ENCODE measurements at places on chromosomes 12 and 14.

DNA sequence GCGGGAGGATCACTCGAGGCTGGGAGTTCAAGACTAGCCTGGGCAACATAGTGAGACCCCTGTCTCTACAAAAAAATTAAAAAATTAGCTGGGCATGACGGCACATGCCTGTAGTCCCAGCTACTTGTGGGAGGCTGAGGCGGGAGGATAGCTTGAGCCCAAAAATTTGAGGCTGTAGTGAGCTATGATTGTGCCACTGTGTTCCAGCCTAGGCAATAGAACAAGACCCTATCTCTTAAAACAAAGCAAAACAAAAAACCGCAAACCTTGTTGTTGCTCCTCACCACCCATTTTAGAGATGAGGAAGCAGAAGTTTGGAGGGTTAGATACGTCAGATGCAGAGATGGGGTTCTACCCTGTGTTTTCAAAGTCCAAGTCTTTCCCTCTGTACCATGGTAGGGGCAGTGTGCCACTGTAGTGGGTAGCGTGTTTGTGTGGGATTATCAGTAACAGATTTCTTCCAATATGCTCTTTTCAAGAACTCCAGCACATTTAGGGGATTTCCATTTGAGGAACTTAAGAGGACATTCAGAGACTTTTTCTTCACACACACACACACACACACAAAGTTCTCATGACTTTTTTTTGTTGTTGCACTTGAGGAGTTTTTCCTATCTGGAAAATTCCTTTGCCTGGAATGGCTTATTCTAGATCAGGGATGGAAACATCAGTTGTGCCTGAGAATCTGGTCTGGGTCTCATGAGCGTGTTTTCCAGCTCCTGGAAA lies 186.5 kb downstream of the CHST11 start:
- no peak for DNase-seq

DNA sequence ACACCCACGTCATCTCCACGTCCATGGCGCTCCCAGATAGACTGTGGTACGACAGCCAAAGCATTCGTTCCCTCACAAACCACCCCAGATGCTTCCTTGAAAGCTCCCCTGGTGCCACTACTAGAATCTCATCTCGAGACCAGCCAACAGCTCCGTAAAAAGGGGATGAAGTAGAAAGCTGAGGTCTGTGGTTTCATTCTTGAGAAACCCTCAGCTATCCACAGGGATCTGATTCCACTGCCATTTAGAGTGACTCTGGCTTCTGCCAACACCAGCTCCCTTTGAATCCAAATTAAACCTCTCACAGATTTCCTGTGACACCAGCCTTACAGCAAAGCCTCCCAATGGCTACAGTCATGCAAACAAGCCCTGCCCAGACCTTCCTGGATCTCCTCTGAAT lies 18.5 kb upstream of the FOXN3 start:
- DNase-seq, result no peak

DNA sequence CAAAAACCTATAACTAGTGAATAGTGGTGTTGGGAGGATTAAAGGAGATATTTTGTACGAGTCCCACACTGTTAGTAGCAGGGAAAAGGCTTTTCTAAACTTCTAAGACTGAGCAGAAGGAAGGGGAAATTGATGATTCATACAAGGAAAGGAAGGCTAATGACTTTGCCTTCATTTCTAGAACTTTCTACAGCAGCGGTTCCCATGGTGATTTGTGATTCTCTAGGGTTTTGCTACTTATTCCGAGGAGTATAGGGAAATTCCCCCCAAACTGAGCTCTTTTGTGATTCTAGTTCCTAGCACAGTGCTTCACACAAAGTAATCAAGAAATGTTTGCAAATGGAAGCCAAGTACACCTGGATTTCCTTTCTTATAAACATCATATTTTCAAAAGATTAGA lies 23.8 kb upstream of the PWP1 start:
- DNase-seq, result no peak

DNA sequence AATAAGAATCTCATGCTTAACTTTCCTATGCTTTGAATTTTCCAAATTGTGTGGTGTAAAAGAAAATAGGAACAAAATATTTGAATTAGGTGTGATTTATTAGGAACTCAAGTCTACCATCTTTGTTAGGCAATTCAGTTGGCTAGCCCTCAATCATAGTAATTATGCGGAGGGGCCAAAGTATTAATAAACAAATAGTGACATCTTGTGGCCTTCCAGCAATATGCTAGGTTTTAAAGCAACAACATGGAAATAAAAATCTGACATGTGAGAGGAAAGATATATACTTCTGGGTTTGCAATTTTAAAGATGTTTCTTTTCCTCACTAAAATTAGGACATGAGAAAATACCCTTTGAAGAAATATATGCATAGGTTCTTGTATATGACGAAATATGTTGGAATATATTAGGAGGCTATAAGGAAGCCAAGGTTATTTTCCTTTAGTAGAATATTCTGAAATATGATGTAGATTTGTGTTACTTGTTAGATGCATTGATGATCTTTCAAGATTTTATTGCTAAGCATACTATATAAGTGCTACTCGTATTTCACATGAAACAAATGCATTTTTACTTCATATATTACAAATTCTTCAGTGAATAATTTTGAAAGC lies 200.4 kb downstream of the PTPRO start:
- no peak for DNase-seq

- no peak for DNase-seq
Observed at GRCh38 chr12:71665090-71665463, 976 bp downstream of the THAP2 start.

GRCh38 chr12:17357396-17357795 lies 732.6 kb downstream of the RERGL start:
- no peak for DNase-seq

DNA sequence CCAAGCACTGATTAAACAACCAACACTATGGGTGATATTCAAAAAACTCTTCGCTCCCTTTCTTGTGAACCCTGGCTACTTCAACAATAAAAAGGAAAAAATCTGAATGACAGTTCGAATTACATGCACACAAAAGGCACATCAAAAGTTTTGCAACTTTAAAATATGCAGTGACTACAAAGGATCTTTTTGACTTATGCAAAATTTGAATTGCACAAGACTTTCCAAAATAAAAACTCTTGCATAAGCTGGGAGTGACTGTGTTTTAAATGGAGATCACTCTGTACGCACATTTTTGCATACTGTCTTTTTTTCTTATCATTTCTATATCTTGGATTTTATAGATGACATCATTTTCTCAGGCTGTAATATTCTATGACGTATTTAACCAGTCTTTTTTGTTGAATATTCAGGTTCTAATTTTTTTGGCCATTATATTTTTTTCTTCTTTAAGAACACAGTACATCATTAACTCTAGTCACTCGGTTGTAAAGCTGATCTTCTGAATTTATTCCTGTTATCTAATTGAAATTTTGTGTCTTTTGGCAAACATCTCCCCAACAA lies 667.6 kb upstream of the TBX3 start:
- no peak for DNase-seq

- no peak for DNase-seq
Observed at GRCh38 chr14:101167428-101167827, 263.9 kb upstream of the RTL1 start.

- DNase-seq, result no peak
Observed at GRCh38 chr14:105847400-105847799, 321.0 kb downstream of the TMEM121 start.

DNA sequence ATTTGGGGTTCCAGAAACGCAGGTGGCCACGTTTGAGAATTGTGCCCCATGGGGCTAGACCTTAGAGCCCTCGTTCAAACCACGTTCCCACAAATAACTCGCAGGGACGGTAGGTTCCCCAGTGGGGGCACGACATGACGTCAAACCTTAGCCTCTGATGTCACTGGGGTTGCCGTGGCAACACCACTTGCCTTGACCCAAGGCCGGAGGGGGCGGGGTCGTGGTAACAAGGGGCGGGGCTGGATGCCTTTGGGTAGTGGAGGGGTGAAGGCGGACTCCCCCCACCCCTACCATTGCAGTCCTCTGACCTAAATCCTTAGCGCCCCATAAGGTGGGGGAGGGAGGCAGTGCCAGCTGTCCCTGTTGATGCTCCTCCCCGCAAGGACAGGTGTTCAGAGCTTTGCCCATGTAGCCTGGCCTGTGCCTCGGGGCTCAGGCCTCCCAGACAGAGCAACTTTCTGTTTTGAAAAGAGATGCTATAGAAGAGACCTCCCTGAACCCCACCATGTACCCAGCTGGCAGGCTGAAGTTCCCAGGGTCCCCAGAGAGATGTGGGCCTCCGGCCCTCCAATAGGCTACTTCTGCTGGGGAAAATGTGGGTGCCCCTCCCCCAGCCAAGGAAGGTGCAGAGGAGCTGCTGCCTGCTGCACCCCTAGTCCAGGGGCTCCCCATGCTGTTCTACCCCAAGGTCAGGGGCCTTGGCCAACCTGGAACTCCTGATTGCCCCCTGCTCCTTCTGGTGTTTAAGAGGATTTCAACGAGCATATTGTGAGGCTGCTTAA lies 1.9 kb downstream of the FAM222A start:
- no peak for DNase-seq

DNA sequence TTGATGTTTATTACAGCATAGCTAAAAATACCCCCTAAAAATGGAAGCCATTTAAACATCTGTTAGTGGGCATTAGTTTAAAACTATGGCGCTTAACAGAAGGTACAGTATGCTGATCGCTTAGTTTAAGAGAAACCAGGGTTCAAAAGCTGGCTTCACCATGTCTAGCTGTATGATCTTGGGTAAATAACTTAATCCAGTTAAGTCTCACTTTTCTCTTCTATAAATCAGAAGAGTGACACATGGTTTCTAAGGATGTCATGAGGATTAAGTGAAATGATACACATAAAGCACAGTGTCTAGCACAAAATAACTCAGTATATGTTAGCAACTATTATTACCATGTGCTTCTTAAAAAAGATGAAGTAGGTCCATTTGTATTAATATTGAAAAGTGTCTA lies 38.7 kb downstream of the STK38L start:
- no peak for DNase-seq

GRCh38 chr14:105013150-105013785 lies 7.6 kb downstream of the CDCA4 start:
- no peak for DNase-seq

- DNase-seq, result no peak
Observed at GRCh38 chr14:63573581-63573980, 30.4 kb upstream of the PPP2R5E start.

- DNase-seq, result no peak
Observed at GRCh38 chr12:105725054-105725453, 394.6 kb downstream of the C12orf75 start.

- no peak for DNase-seq
Observed at GRCh38 chr14:53106768-53107167, 46.4 kb downstream of the DDHD1 start.

- no peak for DNase-seq
Observed at GRCh38 chr12:27468241-27468640, 21.7 kb downstream of the SMCO2 start.

- DNase-seq, result no peak
Observed at GRCh38 chr12:57215065-57215464, 1.5 kb upstream of the NXPH4 start.

- no peak for DNase-seq
Observed at GRCh38 chr12:52087961-52088820, 8.7 kb downstream of the SMIM41 start.

DNA sequence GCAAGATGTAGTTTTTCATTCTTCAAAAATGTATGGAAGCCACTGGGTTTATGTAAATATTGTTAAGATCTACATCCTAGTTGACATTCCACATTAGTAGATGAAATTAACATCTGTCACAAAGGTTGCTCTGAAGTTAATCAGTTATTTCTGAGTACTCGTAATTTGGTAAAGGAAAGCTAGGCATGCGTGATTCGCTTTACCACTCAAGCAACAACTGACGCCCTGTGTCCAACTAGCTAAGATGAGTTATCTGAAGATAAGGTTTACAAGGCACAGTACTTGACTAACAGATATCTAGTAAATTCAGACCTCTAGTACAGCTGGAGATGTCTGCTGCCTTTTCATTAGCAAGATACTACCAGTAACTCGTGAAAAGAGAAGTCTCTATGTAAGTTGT lies 14.1 kb downstream of the PRKD1 start:
- DNase-seq, result no peak

- no peak for DNase-seq
Observed at GRCh38 chr14:72917094-72917802, 9.0 kb upstream of the DCAF4 start.

- DNase-seq, result no peak
Observed at GRCh38 chr14:57871459-57872080, 5.7 kb upstream of the SLC35F4 start.

- no peak for DNase-seq
Observed at GRCh38 chr14:30874999-30875787, 834 bp downstream of the COCH start.

DNA sequence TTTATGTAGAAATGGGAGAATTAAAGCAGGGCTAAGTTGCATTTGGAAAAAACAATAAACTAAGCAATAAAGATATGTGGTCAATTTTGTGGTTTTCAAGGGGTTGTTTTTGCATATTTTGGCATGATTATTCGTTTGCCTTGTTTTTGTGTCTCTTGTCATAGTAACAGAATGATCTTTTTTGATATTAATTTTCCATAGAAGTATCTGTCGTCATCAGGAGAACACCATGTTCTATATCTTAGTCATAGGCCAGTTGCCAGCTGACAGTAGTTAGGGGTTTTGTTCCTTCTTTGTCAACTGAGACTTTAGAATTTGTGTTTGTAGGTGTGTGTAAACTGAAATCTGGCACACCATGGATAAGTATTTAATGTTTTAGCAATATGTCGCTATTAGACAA lies 1354.8 kb downstream of the LRFN5 start:
- no peak for DNase-seq

DNA sequence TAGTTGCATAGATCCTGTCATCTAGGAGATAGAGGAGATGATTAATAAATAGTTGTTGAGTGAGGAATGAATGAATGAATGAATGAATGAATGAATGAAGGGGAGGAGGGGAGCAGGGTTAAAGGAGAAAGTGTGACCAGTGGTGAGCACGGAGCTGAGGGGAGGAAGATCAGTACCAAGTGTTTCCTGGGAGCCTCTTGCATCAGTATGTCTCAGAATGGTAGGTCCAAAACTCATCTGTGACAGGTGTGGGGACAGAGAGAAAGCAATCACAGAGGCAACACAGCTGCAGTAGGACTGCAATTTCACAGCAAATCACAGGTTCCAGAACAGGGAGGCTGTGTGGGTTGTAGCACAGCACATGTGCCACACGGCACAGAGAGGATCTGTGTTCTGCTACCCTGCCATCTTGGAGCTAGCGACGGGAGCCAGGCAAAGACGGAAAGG lies 14.5 kb upstream of the TNFRSF1A start:
- DNase-seq, result no peak

GRCh38 chr14:102633906-102634595 lies 41.6 kb downstream of the RCOR1 start:
- no peak for DNase-seq

- DNase-seq, result no peak
Observed at GRCh38 chr14:24885410-24885913, 164.5 kb downstream of the STXBP6 start.

All from left forelimb (tissue), 1 donor.